ENCODE measurements at places on chromosomes 2 and 18. TPM values are rescaled to one million over a fixed set of nuclear protein-coding genes. Genes with fewer than 3 reads are reported as not detected.

Gene HRH4
- total RNA-seq: not detected

Gene PLB1
- 2.0 TPM for total RNA-seq

Gene DPP4
- 0.44 TPM for total RNA-seq

Gene GALNT5
- 3.2 TPM for total RNA-seq

Gene SULT1C4
- not detected for total RNA-seq

Gene GLI2
- 30.4 TPM for total RNA-seq

Gene SDC1
- total RNA-seq: 184 TPM

Gene GAL3ST2
- total RNA-seq: not detected

Gene EPB41L3
- 0.16 TPM for total RNA-seq

Gene GPR45
- not detected for total RNA-seq

Gene MYOM1
- total RNA-seq: 0.11 TPM

Gene ANKRD29
- total RNA-seq: 10.0 TPM
